ENCODE measurements at places on chromosomes 1 and 21.

- DNase-seq, result no peak
These were observed 15.4 kb downstream of the ST7L start for GRCh38 chr1:112603541-112603940.

- no peak for DNase-seq
These were observed 517.6 kb upstream of the ADGRL4 start for GRCh38 chr1:79524126-79524525.

- no peak for DNase-seq
These were observed 56.6 kb downstream of the ADSS2 start for GRCh38 chr1:244394826-244395765.

DNA sequence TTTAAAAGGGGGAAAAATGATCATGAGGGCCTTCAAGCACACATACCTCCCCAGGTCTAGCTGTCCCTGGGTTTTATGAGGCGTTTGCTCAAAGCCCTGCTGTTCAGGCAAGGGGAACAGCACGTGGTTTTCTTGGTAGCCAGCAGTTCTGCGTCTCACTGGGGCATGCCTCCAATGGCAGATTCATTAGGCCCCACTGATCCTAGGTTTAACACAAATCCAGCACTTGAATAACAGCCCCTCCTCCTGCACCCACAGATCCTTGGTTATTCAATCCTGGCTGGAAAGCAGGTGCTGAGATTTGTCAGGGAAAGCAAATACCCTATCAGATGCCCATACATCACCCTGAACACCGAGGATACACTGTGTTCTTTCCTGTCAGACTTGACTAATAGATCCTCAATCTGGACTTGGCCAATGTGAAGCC, 106.4 kb downstream of the ZC3H11B start:
- no peak for DNase-seq

GRCh38 chr1:9836632-9836960, 12.8 kb upstream of the CLSTN1 start:
- no peak for DNase-seq
